ENCODE measurements at places on chromosomes 11 and 22.

- no peaks in the 10 kb centered on the region for H3K36me3 ChIP-seq
- no peak overlapping the region for H3K4me3 ChIP-seq
- H3K27me3 ChIP-seq = no peaks in the 10 kb centered on the region
- no peak overlapping the region for H3K27ac ChIP-seq
Measured at GRCh38 chr11:18608376-18608775, 8.8 kb downstream of the MISFA start.

- no peak for DNase-seq
- H3K27ac ChIP-seq = no peak overlapping the region
- no peaks in the 10 kb centered on the region for H3K27me3 ChIP-seq
- H3K4me3 ChIP-seq = no peak overlapping the region
Measured at GRCh38 chr11:23078289-23078971, 218.2 kb upstream of the CCDC179 start.

- H3K27me3 ChIP-seq = no peaks in the 10 kb centered on the region
- H3K36me3 ChIP-seq = no peaks in the 10 kb centered on the region
- H3K27ac ChIP-seq = no peak overlapping the region
- DNase-seq = no peak
- H3K4me1 ChIP-seq = no peaks in the 10 kb centered on the region
Measured at GRCh38 chr11:86374069-86374468, 618 bp upstream of the CCDC81 start.

DNA sequence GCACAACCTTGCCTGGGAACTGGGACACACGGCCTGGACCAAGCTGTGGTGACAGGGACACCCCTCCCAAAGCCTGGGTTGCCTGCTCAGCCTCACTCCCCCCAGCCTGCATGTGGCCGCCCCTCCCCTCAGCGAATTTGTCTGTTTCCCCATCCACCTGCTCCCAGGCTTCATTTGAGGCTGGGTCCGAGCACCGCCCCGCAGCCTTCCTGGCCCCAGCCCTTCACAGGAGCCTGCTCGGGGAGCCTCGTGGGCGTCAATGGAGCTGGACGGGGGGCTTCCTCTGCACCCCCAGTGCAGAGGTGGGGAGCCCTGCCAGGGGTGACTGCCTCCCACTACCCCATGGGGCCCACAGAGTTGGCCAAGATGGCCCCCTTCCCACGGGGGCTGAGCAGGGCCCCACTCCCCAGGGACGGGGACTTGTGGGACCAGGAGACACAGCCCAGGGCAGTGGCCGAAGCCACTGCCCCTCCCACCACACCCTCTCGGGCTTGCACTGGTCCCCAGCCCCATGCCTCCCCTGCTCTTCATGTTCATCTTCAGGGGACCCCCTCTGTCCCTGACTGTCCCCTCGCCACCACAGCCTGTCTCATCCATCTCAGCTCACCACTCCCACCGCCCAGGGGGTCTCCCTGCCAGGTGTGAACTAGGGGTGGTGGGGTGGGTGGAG lies 91.7 kb downstream of the WNT7B start:
- DNase-seq = no peak
- H3K4me1 ChIP-seq = no peaks in the 10 kb centered on the region
- H3K36me3 ChIP-seq = no peaks in the 10 kb centered on the region
- H3K4me3 ChIP-seq = no peak overlapping the region
- no peaks in the 10 kb centered on the region for H3K27me3 ChIP-seq

All from Peyer's patch (tissue), 4 donors.